A172 (cell line): ENCODE measurements at places on chromosomes 12 and 14. TPM values are rescaled to one million over a fixed set of nuclear protein-coding genes. Genes with fewer than 3 reads are reported as not detected.

DNA sequence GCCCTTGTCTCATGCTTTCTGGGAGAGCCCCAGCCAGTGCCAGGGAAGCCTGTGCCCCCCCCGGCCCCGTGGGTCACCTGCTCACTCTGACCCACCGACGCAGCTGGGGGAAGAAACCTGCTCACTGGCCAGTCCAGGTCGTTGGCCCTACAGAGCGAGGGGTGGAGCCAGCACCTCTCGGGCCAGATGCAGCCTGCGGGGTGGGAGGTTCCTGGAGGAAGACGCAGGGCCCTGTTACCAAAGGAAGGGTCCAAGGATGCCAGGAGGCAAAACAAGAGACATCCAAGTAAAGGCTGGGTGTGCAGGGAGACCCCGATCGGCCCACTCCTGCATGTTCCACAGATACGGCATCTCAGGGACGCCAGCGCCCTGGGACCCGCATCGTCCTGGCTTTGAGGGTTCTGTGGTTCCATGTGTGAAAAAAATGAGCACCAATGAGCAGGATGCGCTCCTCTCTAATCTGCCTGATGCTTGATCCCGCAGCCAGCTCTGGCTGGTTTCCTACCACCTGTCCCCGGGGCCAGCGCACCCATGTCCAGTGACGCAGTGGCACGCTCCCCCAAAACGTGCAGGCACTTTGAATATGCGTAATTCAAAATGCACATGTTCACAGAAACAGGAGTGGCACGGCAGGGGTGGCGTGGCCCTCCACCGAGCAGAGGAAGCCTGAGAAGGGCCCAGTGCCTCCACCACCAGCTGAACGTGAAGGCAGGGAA lies 66.0 kb upstream of the GALNT9 start:
- no peak for DNase-seq

DNA sequence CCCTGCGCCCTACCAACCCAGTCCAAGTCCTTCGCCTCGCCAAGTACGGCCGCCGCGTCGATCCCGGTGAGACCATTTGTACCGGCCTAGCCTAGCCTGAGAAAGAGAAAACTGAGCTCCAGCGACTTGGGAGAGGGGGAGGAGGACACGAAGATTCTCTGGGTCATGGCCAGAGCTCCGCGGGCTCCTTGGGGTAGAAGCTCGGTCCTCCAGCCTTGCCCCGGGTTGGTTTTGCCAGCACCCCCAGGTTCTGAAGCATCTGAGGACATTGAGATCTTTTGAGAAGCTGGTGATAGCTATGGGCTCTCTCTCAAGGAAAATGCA lies 7.3 kb downstream of the LHX5 start:
- no peak for DNase-seq

GRCh38 chr12:89153341-89153740 lies 199.0 kb downstream of the DUSP6 start:
- DNase-seq: no peak

DNA sequence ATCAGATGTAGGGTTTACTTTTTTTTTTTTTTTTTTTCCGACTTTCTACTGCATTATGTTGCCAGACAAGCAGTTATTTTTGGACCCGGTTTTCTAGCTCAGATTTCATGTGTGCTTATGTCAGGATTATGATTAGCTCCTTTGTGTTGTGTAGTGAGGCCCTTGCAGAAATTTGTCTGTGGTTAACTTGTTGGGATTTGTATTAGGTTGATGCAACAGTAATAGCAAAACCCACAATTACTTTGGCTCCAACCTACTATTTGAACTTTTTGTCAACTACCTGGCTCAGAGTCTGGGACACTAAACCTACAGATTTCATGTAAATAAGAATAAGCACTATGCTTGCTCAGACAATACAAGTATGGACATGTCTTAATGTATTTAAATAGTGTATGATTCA lies 44.1 kb upstream of the KCNJ8 start:
- DNase-seq: no peak

GRCh38 chr14:35285168-35286002 lies 6.8 kb upstream of the PSMA6 start:
- DNase-seq: peak; percentile 4

DNA sequence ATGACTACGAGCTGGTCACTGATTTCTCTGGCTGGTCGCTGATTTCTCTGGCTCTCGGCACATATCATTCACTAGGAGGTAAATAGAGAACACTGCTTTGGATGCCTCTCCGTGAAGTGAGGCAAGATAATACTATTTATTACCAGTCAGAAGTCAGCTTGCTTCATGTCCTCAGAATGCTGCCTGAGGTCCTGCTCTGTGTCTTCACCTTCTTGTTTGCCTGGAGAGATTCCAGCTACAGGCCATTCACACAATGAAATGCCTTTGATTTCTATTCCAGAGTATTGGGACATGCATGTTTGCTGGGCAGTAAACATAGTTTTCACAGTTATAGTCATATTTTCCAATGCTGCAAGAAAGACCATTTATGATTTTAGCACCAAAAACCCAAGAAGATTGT lies 106.7 kb downstream of the AEBP2 start:
- no peak for DNase-seq

DNA sequence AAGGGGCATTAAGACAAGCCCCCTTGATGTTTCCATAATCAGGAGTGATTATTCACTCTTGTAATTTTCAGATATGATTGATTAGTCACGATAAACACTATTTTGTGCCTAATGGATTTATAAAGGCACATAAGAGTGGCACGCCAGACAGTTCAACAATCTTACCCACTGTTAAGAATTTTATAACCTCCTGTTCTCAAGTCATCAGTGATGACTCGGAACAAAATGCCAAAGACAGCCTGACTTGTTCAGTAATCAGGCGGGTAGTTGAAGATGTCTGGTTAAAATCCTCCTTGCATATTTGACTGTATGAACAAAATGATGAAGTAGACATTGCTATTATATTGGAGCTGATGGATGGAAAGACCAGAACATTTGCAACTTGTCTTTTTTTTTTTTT lies 212.1 kb upstream of the RMST start:
- DNase-seq: no peak

DNA sequence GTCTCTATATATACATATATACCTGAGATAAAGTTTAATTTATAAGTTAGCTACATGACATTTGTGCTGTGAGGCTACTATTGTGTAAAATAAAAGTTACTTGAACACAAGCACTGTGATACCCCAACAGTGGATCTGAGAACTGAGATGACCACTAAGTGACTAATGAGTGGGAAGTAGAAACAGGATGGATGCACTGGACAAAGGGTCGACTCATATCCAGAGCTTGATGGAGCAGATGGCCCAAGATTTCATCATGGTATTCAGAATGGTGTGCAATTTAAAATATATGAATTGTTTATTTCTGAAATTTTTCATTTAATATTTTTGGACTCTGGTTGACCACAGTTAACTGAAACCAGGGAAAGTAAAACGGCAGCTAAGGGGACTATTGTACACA lies 908.6 kb upstream of the MDGA2 start:
- peak; percentile 37 for DNase-seq

GRCh38 chr14:90968025-90968424 lies 92.4 kb downstream of the RPS6KA5 start:
- DNase-seq: no peak

GRCh38 chr12:79455286-79455685 lies 235.5 kb downstream of the PAWR start:
- no peak for DNase-seq

DNA sequence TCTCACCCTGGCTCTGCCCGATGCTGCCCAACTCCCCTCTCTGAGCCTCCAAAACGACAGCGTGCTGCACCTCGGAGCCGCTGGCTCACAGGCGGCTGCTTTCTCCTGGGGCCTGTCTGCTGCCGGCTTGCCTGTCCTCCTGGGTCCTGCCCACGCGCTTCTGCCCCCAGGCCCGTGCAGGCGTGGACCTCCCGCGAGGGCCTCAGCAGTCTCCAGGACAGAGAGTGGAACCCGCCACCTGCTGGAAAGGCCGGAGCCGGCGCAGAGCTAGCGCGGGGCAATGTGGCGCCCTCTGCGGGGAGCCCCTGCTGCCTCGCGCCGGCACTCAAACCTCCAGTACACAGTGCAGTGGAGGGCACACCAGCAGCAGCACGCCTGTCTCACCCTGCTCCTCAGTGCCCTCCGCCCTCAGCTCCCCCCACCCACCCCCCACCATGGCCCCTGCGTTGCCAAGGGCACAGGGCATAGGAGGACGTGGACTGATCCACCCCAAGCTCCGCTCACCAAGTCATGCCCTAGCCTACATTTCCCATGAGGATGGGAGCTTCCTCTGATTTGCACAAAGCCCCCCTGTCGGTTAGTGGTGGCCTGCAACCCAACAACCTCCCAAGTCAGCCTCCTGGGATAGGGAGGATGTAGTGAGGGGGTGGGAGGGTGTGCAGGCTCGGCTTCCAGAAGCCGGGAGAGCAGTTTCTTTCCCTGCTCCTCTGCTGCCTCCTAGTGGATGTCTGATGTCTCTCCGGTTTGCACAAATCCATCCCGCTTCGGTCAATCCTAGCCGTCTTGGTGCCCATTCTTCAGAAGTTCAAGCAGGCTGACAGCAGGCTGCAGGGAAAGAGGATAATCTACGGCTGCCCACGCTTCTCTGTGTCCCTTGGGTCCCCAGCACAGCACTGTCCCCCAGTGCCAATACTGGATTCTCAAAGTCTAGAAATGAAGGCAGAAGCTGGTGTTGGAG lies 25.2 kb downstream of the KRT8 start:
- DNase-seq: peak; percentile 94

MAP1LC3B2 gene
- total RNA-seq: 1.8 TPM in 1 of 2 replicates, not detected in the other

LMNTD1 gene
- total RNA-seq: not detected in 2 replicates

- no peak for DNase-seq
Observed at GRCh38 chr14:58826845-58827686, 189.3 kb downstream of the DACT1 start.

GRCh38 chr14:49451938-49452337 lies 134.2 kb downstream of the RPS29 start:
- no peak for DNase-seq

MYH6 gene
- total RNA-seq: not detected in 2 replicates

WNT1 gene
- not detected in 2 replicates for total RNA-seq

LIN7A gene
- 0.21 and 1.2 TPM in 2 replicates for total RNA-seq

RHEBL1 gene
- 1.2 and 8.0 TPM in 2 replicates for total RNA-seq

- DNase-seq: no peak
Observed at GRCh38 chr12:109767991-109768900, 54.6 kb downstream of the FAM222A start.

KRT78 gene
- total RNA-seq: not detected in 2 replicates

DNA sequence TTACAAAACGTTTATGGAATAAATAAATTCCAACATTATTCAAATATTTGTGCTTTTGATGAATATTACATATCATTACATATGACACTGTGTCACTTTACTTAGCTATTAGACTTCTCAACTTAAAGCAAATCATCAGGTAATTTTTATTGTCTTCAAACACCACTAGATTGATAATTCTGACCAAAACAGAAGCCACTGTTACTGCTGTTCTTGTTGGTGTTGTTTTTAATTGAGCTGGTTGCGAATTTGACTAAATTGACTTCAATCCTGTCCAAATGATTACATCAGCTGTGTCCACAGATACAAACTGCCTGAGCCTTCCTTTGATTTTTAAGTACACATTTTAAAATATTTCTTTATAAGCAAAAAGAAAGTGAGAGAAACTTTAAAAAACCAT lies 29.2 kb downstream of the PRKD1 start:
- no peak for DNase-seq

PSMA6 gene
- 309 and 344 TPM in 2 replicates for total RNA-seq

FAM186B gene
- 0.05 and 0.55 TPM in 2 replicates for total RNA-seq

RAB5B gene
- 47.8 and 50.1 TPM in 2 replicates for total RNA-seq

MYF5 gene
- total RNA-seq: not detected in 2 replicates

DNA sequence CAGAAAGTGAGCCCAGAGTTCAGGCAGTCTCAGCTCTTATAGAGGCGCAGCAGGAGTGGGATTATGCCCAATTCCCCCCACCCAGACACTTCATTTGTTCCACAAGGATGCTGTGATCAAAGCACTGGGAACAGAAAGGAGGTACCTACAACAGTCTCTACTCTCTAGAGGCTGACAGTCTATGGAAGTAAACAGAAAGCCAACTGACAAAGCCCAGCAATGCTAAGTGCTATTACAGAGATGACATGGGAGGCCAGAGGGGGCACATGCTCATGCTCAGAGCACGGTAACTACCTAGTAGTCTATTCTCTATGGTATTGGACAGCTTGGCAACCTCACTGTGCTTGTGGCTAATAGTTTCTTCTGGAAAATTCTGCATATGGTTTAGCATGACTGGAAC lies 85.9 kb downstream of the STXBP6 start:
- DNase-seq: no peak

CAPRIN2 gene
- 21.9 and 29.3 TPM in 2 replicates for total RNA-seq

DNA sequence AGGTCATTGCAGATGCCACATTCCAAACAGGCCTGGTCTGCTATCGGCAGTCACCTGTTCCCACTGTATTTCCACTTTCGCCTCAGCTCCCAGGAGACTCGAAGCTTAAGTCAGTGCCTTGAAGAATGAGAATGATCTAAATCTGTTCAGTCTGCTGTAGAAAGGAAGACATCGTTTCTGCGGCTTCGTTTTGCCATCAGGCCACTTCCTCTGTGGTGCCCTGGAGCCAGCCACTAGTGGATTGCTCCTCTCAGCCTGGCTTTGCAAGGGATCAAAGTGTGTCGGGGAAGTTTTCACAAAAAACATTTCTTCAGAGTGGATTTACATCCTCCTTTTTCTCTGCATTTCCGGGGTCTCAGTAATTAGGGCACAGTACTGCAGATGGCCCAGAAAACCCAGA lies 66.7 kb downstream of the AACS start:
- no peak for DNase-seq

DNA sequence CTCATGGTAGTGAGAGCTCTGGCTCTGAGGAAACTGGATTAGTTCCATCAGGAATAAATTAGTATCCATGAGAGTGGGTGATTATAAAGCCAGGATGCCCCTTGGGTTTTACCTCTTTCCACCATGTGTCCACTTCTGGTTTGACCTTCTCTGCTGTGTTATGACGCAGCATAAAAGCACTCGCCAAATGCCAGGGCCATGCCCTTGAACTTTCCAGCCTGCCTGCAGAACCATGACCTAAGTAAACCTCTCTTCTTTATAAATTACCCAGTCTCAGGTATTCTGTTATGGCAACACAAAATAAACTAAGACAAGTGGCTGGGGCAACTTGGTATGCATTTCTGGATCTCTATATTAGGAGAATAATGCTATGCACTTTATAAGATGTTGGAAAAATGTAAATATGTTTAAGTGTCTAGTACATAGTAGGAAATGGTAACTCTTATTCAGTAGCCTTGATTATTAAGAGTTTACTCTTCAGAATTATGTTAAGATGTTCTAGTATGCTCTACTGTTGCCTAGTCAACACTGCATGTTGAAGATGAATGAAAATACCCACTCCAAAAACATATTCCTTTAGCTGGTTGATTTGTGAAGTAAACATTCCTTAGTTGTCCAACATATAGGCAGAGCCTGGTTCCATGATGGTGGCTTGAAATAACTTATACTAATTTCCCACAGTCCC lies 455.6 kb upstream of the TMPO start:
- no peak for DNase-seq

GRCh38 chr12:40988355-40988754 lies 199.8 kb upstream of the PDZRN4 start:
- no peak for DNase-seq
